ENCODE measurements at places on chromosomes 5 and 9.
A peak's percentile ranks its signal among the peaks of the same experiment; 100 is the strongest.

GRCh38 chr9:36438536-36439236 lies 38.6 kb upstream of the RNF38 start:
- no peak for DNase-seq

- DNase-seq, result no peak
These were observed 404.9 kb upstream of the ADAMTS16 start for GRCh38 chr5:4735261-4735660.

- DNase-seq, result no peak
These were observed 70.9 kb downstream of the TRIO start for GRCh38 chr5:14213813-14214585.

DNA sequence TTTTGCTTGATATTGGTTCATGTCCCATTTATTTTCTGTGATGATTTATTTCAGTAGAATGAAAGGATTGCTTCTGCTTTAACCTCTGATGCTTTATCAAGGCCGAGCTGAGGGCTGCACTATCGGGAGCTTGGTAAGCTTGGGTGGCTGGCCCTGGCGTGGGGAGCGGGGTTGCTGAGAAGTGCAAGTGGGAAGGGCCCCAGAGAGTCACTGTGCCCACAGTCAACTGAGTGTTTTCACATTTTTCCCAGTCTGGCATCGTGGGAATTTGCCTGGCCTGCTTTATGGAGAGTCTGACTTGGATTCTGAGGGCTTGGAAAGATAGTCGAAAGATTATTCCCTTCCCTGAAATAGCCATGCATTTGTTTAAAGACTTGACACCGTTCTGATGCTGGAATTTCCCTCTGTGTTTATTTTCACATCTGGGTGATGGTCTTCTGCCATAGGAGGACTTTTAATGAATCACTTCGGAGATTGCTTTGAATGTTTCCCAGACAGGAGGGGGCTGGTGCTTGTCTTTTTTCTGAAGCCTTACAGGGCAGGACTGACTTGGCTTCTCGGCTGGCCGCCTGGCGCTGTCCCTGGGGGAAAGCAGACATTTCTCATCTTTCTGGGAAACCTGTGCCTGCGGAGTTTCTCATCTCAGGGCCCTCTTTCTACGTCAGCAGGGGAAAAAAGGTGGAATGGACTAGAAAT lies 139.0 kb downstream of the BOD1 start:
- DNase-seq, result peak; percentile 26

GRCh38 chr9:2179567-2179966 lies 164.4 kb downstream of the SMARCA2 start:
- no peak for DNase-seq

GRCh38 chr5:44332285-44332971 lies 56.8 kb downstream of the FGF10 start:
- DNase-seq, result no peak

DNA sequence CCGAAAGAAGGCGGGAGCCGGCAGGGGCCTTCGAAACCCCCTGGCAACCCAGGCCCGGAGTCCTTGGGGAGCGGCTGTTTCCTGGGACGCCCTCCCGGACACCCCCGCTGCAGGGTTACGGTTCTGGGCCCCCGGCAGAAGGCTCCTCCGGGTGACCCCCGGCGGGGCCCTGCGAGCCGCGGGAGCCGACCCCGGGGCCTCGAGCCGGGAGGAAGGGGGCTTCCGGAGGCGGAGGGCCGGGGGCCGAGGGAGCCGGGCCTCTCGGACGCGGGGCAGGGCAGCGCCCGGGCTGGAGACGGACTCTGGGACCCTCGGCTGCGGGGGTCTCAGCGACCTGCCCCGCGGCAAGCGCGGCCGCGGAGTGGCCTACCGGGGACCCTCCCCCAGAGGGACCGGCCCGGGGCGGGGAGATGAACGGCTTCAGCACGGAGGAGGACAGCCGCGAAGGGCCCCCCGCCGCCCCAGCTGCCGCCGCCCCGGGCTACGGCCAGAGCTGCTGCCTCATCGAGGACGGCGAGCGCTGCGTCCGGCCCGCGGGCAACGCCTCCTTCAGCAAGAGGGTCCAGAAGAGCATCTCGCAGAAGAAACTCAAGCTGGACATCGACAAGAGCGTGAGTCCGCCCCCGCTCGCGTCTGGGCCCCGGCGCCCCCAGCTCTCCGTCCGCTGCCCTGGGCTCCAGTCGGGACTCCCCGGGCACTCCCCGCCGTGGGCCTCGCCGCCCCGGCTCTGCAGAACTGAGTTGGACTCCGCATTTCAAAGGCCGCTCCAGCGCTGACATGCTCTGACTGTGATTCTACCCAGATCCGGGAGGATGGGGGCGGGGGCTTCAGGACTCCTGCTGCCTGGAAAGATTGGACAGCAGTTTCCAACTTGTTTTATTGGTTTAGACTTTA lies 645 bp downstream of the SAP30L start:
- peak; percentile 15 for DNase-seq

GRCh38 chr9:86279839-86280238 lies 2.5 kb downstream of the ISCA1 start:
- no peak for DNase-seq

GRCh38 chr9:13860946-13861640 lies 452.8 kb downstream of the NFIB start:
- no peak for DNase-seq

DNA sequence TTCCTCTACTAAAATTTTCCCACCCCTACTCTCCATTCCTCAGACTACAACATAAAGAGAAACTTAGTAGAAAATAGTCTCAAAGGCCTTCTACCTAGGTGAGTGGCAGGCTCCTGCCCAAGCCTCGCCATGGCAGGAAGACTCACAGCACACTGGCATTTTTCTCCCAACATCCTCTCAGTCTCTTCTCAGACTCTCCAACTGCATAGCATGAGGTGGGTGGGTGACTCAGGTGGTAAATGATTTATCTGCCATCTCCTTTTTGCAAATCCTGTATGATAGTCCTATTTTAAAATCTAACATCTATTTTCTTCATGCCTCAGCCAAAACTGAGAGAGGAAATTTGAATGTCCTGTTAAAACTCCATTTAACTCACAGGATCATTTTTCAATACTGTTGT lies 33.5 kb upstream of the GRIA1 start:
- DNase-seq, result no peak

DNA sequence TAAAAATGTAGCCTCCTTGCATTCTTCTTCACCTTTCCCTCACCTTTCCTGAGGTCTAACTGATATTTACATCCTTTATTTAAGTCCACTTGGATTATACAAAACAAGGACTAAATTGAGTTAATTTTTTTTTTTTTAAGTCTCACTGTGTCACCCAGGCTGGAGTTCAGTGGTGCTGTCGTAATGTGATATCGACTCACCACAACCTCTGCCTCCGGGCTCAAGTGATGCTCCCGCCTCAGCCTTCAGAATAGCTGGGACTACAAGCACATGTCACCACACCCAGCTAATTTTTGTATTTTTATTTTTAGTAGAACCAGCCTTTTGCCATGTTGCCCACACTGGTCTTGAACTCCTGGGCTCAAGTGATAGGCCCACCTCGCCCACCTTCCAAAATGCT lies 195.3 kb downstream of the BNC2 start:
- no peak for DNase-seq

GRCh38 chr9:21995006-21995665 lies 545 bp downstream of the CDKN2B-AS1 start:
- peak; percentile 48 for DNase-seq

Data from T1000 (cell line).